ENCODE measurements at places on chromosomes 2 and 18. TPM values are rescaled to one million over a fixed set of nuclear protein-coding genes. Genes with fewer than 3 reads are reported as not detected.

The DNAJC5G gene
- total RNA-seq, result not detected

The AOX1 gene
- total RNA-seq, result 0.19 TPM

The TWIST2 gene
- not detected for total RNA-seq

The UPP2 gene
- not detected for total RNA-seq

DNA sequence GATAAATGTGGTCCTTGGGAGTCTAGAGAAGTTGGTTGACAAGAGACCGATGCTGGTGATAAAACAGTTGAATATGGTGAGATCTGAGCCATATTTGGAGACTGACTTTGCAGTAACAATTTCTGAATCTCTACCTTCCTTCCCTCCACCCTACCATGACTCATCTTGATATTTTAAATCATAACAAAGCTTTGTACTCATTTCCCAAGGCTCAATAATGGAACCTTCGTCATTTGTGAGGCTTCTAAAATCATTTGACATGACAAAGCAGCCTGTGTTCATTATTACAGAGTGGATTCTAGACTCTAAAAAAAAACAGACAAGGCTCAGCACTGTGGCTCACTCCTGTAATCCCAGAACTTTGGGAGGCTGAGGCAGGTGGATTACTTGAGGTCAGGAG lies 38.5 kb upstream of the PDCL3 start:
- H3K36me3 ChIP-seq, result no peaks in the 10 kb centered on the region
- H3K27ac ChIP-seq, result no peak overlapping the region
- no peaks in the 10 kb centered on the region for H3K4me1 ChIP-seq
- no peak for DNase-seq
- H3K4me3 ChIP-seq, result no peak overlapping the region

GRCh38 chr18:43648002-43648401 lies 370.7 kb upstream of the SYT4 start:
- H3K27me3 ChIP-seq, result no peaks in the 10 kb centered on the region
- no peaks in the 10 kb centered on the region for H3K4me1 ChIP-seq
- H3K27ac ChIP-seq, result no peak overlapping the region
- no peaks in the 10 kb centered on the region for H3K36me3 ChIP-seq
- H3K4me3 ChIP-seq, result no peak overlapping the region
- no peak for DNase-seq

GRCh38 chr2:201262718-201263117 lies 2.4 kb downstream of the CASP8 start:
- peaks cover 53% of the 10 kb centered on the region for H3K36me3 ChIP-seq
- H3K27ac ChIP-seq, result peak overlapping the region; percentile 84
- no peaks in the 10 kb centered on the region for H3K27me3 ChIP-seq
- peak overlapping the region; percentile 76 for H3K4me3 ChIP-seq

- H3K27me3 ChIP-seq, result peaks cover 14% of the 10 kb centered on the region
- H3K36me3 ChIP-seq, result no peaks in the 10 kb centered on the region
- H3K4me3 ChIP-seq, result no peak overlapping the region
- no peak overlapping the region for H3K27ac ChIP-seq
Observed at GRCh38 chr2:96074156-96074555, 39.4 kb upstream of the GPAT2 start.

DNA sequence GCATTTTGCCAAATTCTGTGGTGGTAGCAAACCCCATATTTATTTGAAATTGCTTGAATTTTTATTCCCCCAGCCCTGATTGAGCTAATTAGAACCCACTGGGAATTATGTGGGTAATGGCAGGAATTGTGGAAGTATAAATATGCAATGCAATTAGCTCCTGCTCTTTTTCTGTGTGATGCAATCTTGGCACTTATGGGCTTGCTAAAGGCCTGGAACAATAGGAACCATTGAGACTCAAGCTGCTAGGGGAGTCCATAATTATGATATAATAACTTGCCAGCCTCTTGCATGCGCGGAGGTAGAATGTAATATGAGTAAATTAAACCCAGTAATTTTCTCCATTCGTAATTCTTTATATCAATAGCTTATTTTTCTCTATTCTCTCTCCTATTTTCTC lies 267.6 kb upstream of the THSD7B start:
- no peaks in the 10 kb centered on the region for H3K36me3 ChIP-seq
- DNase-seq, result no peak
- H3K4me1 ChIP-seq, result no peaks in the 10 kb centered on the region

- no peak overlapping the region for H3K27ac ChIP-seq
- H3K4me1 ChIP-seq, result no peaks in the 10 kb centered on the region
- H3K36me3 ChIP-seq, result no peaks in the 10 kb centered on the region
- no peak for DNase-seq
- H3K27me3 ChIP-seq, result no peaks in the 10 kb centered on the region
Observed at GRCh38 chr18:73646772-73647171, 500.9 kb downstream of the FBXO15 start.
